A673 (cell line): ENCODE measurements at places on chromosomes 6 and 20. TPM values are rescaled to one million over a fixed set of nuclear protein-coding genes. Genes with fewer than 3 reads are reported as not detected.
A peak's percentile ranks its signal among the peaks of the same experiment; 100 is the strongest.

DNA sequence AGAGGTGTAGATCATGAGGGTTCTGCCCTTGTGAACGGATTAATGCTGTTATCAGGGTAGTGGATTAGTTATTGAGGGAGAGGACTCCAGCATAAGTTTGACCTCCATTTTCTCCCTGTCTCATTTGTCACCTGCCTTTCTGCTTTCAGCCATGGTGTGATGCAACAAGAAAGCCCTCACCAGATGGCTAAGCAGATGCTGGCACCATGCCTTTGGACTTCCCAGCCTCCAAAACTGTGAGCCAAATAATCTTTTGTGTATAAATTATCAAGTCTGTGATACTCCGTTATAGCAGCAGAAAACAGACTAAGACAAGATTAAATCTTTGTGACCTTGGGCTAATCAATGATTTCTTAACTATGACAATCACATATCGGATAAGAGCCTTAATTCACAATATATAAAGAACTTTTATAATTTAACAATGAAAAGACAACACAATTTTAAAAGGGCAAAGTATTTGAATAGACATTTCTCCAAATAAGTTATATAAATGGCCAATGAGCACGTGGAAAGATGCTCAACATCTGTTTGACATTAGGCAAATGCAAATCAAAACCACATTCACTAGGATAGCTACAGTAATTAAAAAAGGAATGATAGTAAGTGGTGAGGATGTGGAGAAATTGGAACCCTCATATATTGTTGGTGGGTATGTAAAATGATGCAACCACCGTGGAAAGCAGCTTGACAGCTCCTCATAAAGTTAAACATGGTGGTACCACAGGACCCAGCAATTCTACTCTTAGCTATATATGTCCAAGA is 45.3 kb upstream of the IFNGR1 start:
- H3K4me1 ChIP-seq = no peaks in the 10 kb centered on the region
- DNase-seq = peak; percentile 23
- no peak overlapping the region for H3K4me3 ChIP-seq
- no peaks in the 10 kb centered on the region for H3K36me3 ChIP-seq
- no peaks in the 10 kb centered on the region for H3K27me3 ChIP-seq
- H3K27ac ChIP-seq = no peak overlapping the region

DNA sequence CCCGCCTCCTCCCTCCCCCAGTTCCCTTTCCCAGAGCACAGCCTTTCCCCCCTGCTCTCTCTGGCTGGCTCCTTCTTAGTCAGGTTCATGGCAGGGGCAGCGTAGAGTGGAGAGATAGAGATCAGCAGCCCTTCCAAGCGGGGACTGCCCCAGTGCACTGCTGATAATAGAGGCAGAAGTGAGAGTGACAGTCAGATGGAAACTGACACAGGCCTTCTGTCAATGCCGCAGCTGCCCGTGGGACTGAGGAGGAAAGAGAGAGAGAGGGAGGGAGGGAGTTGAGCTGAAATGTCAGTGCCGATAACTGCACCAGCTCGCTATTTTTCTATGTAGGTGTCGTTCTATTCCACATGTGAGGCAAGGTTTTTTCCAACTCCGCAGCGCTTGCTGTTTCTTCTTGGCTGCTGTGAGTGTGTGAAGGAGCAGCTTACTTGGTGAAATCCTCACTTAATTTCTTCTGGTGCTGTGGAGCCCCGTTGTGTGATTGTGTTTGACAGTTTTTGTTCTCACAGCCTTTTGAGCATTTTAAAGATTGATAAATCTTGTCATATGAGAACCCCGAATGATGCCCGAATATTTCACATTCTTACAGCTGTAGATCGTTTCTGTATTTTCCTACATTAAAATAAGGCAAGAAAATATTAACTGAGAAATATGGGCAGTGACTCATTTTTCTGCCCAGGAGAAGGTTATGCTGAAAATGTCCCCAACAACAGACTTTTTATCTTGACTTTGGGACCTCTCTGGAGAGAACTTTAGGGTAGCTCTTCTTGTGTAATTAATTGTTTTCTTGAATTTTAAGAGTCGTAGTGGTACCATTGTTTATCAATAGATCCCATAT is 386.4 kb upstream of the MMS22L start:
- peak; percentile 70 for DNase-seq
- H3K27ac ChIP-seq = peak overlapping the region; percentile 73
- H3K4me3 ChIP-seq = peak overlapping the region; percentile 38

- no peaks in the 10 kb centered on the region for H3K4me1 ChIP-seq
- H3K27ac ChIP-seq = no peak overlapping the region
- no peaks in the 10 kb centered on the region for H3K36me3 ChIP-seq
- H3K27me3 ChIP-seq = no peaks in the 10 kb centered on the region
Measured at GRCh38 chr6:95546148-95546547, 31.2 kb upstream of the MANEA start.

GRCh38 chr6:144195671-144196270 is 45.5 kb downstream of the STX11 start:
- H3K27me3 ChIP-seq = no peaks in the 10 kb centered on the region
- no peaks in the 10 kb centered on the region for H3K36me3 ChIP-seq
- H3K27ac ChIP-seq = no peak overlapping the region
- no peak overlapping the region for H3K4me3 ChIP-seq

DNA sequence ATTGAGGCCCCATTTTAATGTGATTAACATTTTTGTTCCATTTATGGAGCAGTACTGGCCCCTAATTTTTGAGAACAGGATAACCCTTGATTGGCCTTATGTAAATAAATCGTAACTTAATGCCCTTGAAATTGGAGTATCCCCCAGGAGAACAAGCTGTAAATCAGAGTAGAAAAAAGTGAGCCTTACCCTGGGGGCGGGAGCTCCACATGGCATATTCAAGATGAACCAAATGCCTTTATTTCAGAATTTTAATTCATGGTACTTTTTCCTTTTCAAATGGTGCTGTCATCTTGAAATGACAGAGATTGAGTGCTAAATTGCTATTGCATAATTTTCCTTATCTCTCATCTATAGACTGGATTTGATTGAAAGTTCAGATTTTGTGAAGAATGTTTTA is 809.5 kb upstream of the FLRT3 start:
- no peaks in the 10 kb centered on the region for H3K27me3 ChIP-seq
- H3K4me3 ChIP-seq = no peak overlapping the region
- no peaks in the 10 kb centered on the region for H3K4me1 ChIP-seq
- no peaks in the 10 kb centered on the region for H3K36me3 ChIP-seq
- no peak overlapping the region for H3K27ac ChIP-seq

DNA sequence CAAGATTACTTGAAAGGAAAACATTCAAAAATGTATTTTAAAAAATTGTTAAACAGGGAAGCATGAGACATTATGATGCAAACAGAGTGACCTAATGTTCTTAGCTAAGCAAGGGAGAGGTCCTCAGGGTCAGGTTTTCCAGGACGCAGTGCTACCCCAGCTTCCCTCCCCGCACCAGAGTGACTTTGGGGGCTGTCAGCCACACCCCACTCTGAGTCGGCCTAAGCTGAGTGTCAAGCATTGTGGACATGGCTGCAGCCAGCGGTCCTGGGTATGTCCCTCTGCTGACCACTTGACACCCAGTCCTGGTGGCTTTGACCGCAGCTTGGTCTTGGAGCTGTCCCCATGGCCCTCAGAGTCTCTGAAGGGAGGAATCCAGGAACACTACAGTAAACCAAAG is 54.9 kb upstream of the CD93 start:
- H3K4me3 ChIP-seq = no peak overlapping the region
- H3K27me3 ChIP-seq = no peaks in the 10 kb centered on the region
- no peaks in the 10 kb centered on the region for H3K36me3 ChIP-seq

DNA sequence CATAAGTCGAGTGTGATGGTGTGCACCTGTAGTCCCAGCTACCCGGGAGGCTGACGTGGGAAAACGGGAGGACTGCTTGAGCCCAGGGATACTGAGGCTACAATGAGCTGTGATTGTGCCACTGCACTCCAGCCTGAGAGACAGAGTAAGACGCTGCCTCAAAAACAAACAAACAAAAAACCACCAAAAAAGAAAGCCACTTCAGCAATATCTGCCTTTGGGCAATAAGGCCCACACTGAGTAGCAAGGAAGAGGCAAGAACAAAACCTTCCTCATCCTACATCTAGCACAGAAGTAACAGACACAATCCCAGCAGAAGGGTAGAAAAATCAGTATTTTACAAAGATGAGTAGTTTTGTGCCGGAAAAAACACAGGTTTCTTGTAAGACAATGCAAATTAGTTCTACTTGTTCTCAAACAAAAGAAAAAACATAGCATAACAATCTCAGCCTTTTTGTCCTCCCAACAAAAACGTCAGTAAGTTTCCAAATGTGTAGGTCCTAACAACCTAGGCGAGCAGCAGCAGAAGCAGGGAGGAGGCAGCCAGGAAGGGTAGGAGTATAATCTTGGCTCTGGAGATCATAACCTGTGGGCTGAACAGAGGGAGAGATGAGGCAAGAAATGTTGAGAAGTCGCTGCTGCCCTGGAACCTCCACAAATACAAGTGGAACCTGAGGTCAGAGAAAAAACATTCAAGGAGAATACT is 5.7 kb downstream of the PPP1R10 start:
- H3K27me3 ChIP-seq = no peaks in the 10 kb centered on the region
- peaks cover 27% of the 10 kb centered on the region for H3K4me1 ChIP-seq
- peaks cover 60% of the 10 kb centered on the region for H3K36me3 ChIP-seq
- H3K4me3 ChIP-seq = no peak overlapping the region

- no peaks in the 10 kb centered on the region for H3K27me3 ChIP-seq
- no peaks in the 10 kb centered on the region for H3K36me3 ChIP-seq
- H3K4me1 ChIP-seq = peaks cover 26% of the 10 kb centered on the region
- peak overlapping the region; percentile 37 for H3K27ac ChIP-seq
- peak overlapping the region; percentile 74 for H3K4me3 ChIP-seq
- peak; percentile 21 for DNase-seq
Measured at GRCh38 chr6:109454496-109455436, 806 bp downstream of the MICAL1 start.

GRCh38 chr6:143357561-143358255 is 92.8 kb downstream of the ADAT2 start:
- H3K4me3 ChIP-seq = no peak overlapping the region
- no peaks in the 10 kb centered on the region for H3K36me3 ChIP-seq
- H3K4me1 ChIP-seq = no peaks in the 10 kb centered on the region
- no peaks in the 10 kb centered on the region for H3K27me3 ChIP-seq
- no peak for DNase-seq

GRCh38 chr6:12324099-12324498 is 33.9 kb downstream of the EDN1 start:
- H3K27ac ChIP-seq = no peak overlapping the region
- no peak for DNase-seq
- peaks cover 38% of the 10 kb centered on the region for H3K27me3 ChIP-seq
- no peaks in the 10 kb centered on the region for H3K36me3 ChIP-seq
- H3K4me1 ChIP-seq = no peaks in the 10 kb centered on the region

- H3K36me3 ChIP-seq = no peaks in the 10 kb centered on the region
- DNase-seq = peak; percentile 5
- no peak overlapping the region for H3K4me3 ChIP-seq
- H3K4me1 ChIP-seq = no peaks in the 10 kb centered on the region
- no peak overlapping the region for H3K27ac ChIP-seq
Measured at GRCh38 chr20:48544402-48545339, 283.1 kb downstream of the PREX1 start.

The RGS17 gene
- total RNA-seq = 2.4 and 3.5 TPM in 2 replicates

The SPDEF gene
- total RNA-seq = 0.22 TPM in 1 of 2 replicates, not detected in the other

The LRRN4 gene
- total RNA-seq = 0.15 TPM in 1 of 2 replicates, not detected in the other

The RRAGD gene
- total RNA-seq = 9.5 and 10.6 TPM in 2 replicates

The TOP1 gene
- total RNA-seq = 108 and 125 TPM in 2 replicates

The SIRPB1 gene
- total RNA-seq = not detected in 2 replicates

The TUBB1 gene
- not detected in 2 replicates for total RNA-seq

The GTPBP2 gene
- 59.4 and 72.1 TPM in 2 replicates for total RNA-seq

The LATS1 gene
- 35.2 and 39.6 TPM in 2 replicates for total RNA-seq

The ASF1A gene
- total RNA-seq = 69.6 and 75.6 TPM in 2 replicates

The FAM209B gene
- 0.45 and 0.81 TPM in 2 replicates for total RNA-seq

The SAMD5 gene
- 4.3 and 6.1 TPM in 2 replicates for total RNA-seq

The CTCFL gene
- total RNA-seq = 0.90 and 1.6 TPM in 2 replicates
